ENCODE measurements at places on chromosomes 2 and 18.
A peak's percentile ranks its signal among the peaks of the same experiment; 100 is the strongest.

GRCh38 chr2:23525137-23525765, 140.3 kb downstream of the KLHL29 start:
- no peak for DNase-seq

- DNase-seq = no peak
Observed at GRCh38 chr2:203840655-203841205, 26.8 kb upstream of the CTLA4 start.

- DNase-seq = peak; percentile 41
Observed at GRCh38 chr2:146820672-146821071, 1024.2 kb upstream of the ACVR2A start.

DNA sequence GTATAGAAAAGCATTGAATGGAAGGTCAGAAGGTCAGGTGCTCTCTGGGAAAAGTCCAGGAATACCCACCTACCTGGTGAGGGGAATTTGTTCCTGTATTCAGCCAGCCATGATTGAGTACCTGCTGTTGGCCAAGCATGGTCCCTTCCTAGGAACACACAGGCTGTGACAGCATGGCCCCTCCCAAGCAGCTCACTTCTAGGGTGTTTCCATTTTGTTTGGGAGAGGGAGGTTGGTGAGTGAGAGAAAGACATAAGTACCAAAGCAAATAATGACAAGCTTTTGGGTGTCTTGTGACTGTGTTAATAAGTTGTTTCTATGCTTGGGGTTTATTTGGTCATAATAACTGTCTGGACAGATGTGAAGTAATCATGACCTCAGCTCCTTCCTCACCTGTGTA, 46.3 kb downstream of the CABLES1 start:
- DNase-seq = no peak

DNA sequence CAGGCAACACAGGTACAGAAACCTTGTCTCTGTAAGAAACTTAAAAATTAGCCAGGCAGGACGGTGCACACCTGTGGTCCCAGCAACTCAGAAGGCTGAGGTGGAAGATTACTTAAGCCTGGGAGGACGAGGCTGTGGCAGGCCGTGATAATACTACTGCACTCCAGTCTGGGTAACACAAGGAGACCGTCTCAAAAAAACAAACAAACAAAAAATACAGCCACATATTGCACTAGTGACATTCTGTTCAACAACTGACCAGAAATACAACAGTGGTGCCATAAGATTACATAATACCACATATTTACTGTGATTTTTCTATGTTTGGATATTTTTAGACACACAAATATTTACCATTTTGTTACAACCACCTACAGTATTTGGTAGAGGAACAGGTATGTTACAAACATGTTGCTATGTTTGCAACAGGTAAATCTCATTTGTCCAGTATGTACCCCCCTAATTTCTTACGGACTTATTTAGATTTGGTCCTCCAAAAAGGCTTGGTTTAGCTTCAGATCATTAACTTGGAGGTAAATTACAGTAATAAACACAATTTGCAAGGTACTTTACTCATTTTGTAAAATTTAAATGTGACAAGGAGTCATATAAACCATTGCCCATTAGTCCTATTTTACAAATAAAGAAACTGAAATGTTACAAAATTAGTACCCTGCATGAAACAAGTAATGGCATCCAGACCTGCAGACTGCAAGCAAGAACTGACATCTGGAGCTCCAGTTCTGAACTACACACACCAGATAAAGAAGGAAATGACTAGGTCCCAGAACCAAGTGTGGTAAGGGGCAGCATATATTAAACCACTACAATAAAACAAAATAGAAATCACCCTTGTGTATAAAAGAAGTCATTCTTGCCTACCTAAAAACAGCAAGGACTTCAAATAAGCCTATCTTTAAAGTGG, 36.8 kb downstream of the TRIP12 start:
- DNase-seq = no peak

DNA sequence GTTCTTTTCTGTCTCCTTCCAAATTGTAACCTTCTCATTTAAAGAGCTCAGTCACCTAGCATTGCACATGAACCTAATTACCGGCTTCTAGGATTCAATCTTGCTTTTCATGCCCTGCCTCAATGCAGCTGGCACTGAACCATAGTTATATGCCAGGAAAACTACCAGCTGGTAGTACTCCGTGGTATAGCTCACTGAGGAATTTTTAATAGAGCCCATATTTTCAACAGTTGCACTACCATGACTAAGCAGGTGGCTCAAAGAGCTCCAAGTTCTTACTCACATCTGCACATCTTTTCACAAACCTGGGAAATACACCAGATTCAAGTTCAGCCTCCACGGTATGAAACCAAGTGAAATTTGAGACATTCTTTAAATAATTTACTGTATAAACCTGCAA, 363.5 kb downstream of the GRB14 start:
- DNase-seq = no peak

DNA sequence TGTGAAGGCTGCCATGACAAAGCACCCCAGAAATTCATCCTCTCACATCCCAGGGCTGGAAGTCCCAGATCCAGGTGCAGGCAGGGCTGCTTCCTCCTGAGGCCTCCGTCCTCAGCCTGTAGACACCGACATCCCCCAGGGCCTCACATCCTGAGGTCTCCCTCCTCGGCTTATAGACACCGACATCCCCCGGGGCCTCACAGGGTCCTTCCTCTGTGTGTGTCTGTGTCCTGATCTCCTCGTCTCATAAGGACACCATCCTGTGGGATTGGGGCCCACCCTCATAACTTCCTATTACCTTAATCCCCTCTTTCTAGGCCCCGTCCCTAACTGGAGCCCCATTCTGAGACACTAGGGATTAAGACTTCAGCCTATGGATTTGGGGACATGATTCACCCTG, 92.0 kb upstream of the SNTG2 start:
- DNase-seq = no peak

DNA sequence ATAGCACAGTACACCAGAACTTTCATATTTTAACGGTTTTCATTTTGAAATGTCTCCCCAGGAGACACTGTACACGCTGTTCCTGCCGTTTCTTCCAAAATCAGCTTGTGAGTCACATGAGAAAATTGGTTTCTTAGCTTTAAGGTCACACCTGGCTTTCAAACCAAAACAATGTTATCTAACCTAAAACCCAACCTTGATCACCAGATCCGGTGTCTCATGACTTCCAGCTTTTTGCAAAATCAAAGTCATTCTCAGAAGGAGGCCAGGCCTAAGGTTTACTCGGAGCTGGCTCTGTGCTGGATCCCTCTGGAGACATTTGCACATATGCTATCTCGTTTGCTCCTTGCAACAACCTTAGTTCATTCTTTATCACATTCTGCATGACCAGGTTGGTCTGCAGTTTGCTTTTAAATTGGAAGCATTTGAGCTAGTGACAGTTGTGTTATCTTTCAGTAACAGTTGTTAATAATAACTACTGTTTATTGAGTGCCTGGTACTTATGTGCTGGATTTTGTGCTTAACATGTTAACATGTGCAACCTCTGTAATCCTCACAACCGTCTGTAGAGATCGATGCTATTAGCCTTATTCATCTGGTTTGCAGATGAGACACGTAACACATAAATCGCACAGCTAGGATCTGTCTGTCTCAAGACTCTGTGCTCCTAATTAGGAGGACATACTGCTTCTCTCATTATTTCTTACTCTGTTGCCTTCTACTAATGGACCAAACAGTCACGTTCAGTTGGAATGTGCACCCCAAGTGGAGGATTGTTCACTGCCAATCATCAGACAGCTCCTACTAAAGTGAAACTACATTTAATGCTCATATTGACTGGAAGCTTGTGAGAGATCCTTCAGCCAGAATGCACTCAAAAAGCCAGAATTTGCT, 105.5 kb downstream of the RNF144A start:
- no peak for DNase-seq

DNA sequence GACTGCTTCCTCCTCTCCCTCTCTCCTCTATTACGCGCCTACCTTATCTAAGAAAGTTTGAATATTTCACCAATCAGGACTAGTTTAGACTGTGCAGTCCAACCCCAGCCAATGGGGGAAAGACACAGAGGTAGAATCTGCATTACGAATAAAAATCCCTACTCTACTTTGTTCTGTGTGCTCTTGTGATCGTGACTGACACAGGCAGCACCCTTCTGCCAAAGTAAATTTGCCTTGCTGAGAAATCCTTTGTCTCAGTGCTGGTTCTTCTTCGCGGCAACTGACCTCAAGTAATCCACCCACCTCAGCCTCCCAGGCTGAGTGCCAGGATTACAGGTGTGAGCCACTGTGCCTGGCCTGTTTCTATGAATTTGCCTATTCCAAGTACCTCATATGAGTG, 8.6 kb upstream of the CDCA7 start:
- no peak for DNase-seq

DNA sequence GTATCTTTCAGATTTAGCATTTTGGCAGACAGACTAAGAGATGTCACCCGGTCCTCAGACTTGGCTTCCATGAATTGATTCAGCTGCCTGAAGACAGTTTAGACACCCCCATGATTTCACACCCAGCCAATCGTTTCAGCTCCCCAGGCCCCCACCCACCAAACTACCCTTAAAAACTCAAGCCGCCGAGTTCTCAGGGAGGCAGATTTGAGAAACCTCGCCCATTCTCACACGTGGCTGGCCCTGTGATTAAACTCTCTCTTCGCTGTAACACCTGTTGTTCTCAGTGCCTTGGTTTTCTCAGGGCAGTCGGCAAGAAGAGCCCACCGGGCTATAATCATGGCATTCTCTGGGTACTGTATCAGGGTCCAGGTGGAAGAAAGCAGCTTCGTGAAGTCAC, 35.2 kb downstream of the UXS1 start:
- DNase-seq = no peak

DNA sequence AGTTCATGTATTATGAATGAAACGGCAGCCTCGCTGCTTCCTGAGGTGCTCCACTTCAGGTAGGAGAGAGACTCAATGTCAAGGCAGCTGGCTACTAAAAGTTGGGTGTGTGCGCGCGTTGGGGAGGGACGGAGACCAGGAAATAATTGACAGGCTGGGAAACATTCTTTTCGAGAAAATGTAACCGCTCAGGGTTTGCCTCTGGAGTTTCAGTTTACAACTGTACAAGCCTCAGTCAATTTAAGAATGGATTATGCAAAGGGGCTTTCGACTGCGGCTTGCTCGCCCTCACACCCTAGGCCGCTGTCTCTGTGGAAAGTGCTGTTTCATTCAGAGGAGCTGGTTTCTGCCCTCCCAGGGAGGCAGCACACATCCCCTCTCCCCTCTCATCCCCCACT, 4.4 kb upstream of the SPRED2 start:
- peak; percentile 67 for DNase-seq

DNA sequence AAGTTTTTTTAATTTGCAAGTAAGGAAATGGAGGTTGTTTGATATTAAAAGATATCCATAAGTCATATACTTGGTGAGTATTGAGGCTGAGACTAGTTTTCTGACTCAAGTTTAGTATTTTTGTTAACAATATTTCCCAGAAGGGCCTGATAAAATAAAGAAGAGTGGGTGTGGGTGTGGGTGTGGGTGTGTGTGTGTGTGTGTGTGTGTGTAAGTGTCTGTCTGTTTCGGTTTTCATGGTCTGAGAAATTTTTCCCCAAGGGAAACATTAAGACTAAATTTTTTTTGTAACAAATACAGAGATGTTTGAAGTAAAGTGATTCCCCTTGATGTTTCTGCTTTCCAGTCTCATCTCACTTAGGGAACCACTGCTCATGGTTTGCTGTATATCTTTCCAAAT, 36.5 kb downstream of the PPM1B start:
- no peak for DNase-seq

DNA sequence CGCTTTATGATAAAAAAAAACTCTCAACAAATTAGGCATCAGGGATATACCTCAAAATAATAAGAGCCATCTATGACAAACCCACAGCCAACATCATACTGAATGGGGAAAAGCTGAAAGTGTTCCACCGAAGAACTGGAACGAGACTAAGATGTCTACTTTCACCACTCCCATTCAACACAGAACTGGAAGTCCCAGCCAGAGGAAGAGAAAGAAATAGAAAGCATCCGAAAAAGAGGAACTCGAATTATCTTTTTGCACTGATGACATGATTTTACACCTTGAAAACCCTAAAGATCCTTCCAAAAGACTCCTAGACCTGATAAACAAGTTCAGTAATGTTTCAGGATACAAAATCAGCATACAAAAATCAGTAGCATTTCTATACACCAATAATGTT, 121.6 kb downstream of the ZRANB3 start:
- DNase-seq = no peak

GRCh38 chr2:224261326-224261725, 140.6 kb downstream of the FAM124B start:
- no peak for DNase-seq

- no peak for DNase-seq
Observed at GRCh38 chr2:39266139-39266805, 22.5 kb upstream of the CDKL4 start.

DNA sequence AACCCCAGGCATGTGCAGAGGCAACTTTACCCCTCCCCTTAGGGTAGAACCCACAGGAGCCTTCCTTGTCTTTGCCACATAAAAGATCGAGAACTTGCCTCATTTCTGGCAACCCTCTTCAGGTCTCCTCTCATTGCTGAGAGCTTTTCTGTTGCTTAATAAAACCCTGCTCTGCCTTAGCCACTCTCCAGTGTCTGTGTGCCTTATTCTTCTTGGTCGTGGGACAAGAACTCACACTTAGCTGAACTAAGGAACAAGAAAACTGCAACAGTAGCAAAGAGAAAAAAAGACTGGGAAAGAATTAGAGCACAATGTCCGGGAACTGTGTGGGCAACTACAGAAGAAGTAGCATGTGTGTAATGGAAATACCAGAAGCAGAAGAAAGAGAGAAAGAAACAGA, 56.2 kb upstream of the SMIM21 start:
- no peak for DNase-seq

DNA sequence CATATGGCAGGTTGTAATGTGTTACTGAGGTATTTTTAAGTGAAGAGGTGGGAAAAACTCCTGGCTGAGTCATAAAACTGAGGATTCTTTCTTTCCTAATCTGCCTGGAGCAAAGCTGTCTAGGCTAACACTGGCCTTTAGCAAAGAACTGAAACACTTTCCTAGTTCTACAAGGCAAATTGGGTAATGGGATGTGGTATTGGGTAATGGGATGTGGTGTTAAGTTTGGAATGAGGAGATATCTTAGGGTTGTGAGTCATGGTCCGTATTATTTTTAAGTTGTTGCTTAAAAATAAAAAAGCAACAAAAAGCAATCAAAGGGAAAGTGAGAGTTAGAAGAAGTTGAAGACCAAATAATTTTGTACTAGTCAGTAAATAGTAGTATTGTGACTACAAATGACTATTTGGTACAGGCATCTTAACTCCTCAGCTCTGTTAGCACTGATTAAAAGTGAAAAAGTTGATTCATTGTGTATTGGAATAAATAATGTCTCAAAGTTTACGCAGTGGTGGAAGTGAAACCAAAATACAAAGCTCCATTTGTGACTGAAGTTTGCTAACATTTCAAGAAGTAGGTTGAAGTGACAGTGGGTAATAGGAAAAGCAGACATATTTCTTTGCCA, 216.8 kb downstream of the CAMKMT start:
- DNase-seq = peak; percentile 29

Data from fibroblast of skin of scalp (primary cell).